ENCODE measurements at places on chromosomes 6 and 20.

DNA sequence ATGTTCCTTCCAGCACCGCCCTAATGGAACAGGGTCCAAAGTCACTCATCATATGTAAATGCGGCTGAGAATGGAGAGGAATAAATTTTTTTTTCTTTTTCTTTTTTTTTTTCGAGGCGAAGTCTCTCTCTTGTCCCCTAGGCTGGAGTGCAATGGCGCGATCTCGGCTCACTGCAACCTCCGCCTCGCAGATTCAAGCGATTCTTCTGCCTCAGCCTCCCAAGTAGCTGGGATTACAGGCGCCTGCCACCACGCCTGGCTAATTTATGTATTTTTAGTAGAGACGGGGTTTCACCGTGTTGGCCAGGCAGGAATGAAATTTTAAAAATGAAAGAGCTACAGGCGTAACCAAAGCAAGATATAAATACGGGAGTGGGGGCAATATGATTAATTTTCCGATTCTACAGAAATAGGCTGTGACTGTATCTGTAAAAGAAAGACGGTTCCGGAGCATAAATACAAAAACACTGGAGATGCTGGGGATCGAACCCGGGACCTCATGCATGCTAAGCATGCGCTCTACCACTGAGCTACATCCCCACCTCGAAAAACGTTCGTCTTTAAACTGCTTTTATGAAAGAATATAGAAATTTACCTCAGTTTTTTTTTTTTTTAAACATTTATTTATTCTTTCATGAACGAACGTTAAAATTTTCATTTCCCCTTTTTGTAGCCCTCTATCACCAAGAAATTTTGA is 132.2 kb downstream of the GPX5 start:
- DNase-seq: peak; percentile 62

- DNase-seq: no peak
Observed at GRCh38 chr6:125193208-125193607, 39.6 kb downstream of the TPD52L1 start.

GRCh38 chr6:166293731-166294584 is 14.2 kb downstream of the PRR18 start:
- DNase-seq: no peak

GRCh38 chr6:156167016-156167624 is 610.1 kb upstream of the ARID1B start:
- peak; percentile 17 for DNase-seq

DNA sequence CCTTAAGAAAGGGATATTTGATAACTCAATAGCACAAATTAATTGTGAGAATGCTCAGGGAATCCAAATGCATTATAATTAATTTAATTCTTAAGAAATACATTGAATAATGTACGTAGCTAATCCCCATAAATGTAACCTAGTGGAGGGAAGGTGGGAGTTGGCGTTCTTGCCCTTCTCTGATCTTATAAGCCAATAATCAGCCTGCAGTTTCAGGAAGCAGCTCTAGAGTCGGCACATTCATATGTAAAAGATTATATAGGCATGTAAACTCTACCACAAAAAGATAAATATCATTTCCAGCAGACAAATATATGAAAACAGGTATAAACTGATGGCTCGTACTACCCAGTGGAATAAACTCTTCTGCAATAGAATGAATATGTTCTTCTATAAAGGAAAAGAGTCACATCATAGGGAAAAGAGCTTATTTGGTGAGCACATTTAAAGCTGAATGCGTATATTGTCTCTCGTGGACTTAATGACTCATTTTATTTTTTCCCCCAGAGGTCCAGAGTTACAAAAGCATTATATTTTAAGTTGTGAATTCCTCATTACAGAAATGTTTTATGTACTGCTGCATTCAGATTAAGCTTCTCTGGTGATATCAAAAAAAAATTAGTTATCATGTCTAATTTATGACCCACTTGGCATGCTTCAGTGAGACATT is 112.2 kb downstream of the TFAP2A start:
- no peak for DNase-seq

DNA sequence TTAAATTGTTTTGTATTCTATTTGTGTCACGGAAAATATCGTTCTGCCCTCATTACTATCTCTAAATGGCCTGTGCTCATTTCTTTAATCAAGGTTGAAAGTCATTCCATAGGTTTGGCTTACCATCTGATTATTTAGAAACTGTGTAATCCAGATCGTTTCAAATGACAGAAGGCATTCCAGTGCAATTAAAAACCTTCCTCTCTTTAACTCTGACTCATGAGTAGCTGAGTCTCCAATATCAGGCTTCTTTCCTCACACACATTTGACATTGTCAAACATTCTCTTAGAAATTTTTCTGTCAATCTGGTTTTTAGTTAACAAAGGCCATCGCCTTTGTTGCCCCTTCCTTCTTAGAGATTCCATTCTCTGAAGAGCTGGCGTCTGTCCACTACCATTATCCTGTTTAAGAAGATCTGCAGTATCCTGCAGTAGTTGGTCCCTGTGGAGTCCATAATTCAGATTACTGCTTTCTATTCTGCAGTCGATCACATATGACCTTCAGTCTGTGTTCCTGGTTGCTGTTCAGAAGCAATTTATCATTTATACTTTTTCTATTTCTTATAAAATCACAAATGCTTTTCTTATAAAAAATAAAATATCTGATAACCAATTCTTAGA is 3.9 kb upstream of the TRDN start:
- no peak for DNase-seq

DNA sequence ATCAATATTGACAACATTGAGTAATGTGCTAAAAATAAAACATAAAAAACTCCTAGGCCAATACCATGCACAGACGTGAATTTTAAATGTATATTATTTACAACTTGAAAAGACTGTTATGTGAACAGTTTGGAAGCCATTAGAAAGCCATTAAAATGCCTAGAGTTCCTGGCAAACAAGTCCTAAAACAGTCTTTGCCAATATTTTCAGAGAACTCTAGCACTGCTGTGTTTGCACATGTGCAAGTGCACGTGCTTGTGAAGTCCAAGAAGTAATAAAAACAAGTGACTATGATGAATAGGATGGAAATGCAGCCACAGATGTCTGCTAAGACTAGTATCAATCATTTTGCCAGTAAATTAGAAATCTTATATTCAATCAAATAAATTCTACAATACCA is 1447.6 kb downstream of the GRIK2 start:
- DNase-seq: no peak

- no peak for DNase-seq
Observed at GRCh38 chr20:62405108-62405980, 1.7 kb downstream of the CABLES2 start.

- DNase-seq: no peak
Observed at GRCh38 chr6:167554854-167555253, 230.0 kb downstream of the TTLL2 start.

- DNase-seq: no peak
Observed at GRCh38 chr6:144953552-144954240, 668.6 kb downstream of the UTRN start.

GRCh38 chr20:14030991-14031390 is 35.7 kb downstream of the MACROD2 start:
- DNase-seq: no peak

DNA sequence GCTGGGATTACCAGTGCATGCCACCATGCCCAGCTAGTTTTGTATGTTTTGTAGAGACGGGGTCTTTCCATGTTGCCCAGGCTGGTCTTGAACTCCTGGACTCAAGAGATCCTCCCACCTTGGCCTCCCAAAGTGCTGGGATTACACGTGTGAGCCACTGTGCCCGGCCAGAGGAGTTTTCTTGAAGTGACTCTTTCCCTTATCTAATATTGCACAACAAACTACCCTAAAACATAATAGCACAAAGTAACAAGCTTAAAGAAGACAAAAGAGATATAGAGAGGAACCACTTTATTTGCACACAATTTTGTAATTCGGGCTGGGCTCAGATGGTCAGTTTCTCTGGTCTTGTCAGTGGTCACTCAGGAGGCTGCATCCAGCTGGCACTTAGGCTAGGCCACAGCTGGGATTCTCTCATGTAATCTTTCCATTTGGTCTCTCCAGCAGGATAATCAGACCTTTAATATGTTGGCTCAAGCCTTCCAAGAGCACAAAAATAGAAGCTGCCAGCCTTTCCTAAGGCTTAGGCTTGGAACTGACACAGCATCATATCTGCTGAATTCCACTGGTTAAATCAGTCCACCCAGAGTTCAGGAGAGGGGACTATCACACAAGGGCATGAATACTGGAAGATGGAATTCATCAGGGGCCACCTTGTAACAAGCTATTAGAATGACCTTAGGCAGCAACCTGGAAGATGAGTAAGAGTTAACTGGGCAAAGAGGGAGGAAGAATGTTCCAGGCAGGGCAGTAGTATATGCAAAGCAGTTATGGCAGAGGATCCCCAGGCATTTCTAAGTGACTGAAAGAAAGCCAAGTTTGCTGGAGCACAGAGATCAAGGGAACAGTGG is 56.7 kb upstream of the PNRC1 start:
- DNase-seq: no peak

GRCh38 chr6:112342511-112342910 is 4.6 kb upstream of the RFPL4B start:
- DNase-seq: no peak

DNA sequence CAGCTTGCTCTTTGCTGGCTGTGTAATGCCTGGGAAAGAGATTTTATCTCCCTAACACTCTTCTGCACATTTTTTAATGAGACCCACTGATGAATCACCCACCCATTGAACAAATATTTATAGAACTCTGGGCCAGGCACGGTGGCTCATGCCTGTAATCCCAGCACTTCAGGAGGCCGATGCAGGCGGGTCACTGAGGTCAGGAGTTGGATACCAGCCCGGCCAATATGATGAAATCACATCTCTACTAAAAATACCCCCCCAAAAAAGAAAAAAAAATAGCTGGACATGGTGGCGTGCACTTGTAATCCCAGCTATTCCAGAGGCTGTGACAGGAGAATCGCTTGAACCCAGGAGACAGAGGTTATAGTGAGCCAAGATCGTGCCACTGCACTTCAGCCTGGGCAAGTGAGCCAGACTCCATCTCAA is 82.1 kb upstream of the SIRPA start:
- DNase-seq: no peak

- no peak for DNase-seq
Observed at GRCh38 chr6:24926192-24926591, 9.6 kb downstream of the RIPOR2 start.

DNA sequence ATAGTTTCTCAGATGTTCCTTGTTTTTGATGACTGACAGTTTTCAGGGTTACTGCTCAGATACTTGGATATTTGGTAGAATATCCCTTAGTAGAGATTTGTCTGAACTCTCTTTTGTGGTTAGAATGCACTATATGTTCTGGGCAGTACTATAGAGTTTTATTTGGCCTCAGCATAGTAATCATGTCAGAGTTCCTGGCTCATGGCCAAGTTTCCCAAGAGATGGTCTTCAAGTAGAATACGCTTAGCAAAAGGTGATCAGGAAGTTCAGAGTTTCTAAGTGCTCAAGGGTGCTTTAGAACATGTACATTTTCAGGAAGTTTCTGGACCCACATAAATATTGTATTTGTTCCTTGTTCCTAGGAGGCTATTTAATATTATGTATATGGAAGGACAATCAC is 1209.7 kb upstream of the GJE1 start:
- no peak for DNase-seq

- DNase-seq: no peak
Observed at GRCh38 chr6:131960371-131961133, 9.4 kb upstream of the CCN2 start.

DNA sequence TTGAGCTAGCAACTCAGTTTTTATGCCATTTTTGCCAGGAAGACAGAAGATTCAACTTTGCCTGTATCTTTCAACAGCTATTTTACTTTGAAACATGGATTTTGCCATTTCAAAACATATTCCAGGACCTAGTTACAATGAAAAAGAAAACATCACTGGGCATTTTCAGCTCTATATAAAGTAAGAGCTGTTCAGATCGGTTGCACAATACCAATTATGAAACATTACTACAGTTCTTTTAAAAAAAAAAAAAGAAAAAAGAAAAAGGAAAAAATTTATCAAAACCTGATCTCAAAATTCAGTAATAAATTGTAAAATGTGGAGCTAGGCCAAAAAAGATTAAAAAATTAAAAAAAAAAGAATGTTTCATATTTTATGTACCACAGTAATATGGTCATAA is 15.6 kb downstream of the BCLAF1 start:
- DNase-seq: no peak

DNA sequence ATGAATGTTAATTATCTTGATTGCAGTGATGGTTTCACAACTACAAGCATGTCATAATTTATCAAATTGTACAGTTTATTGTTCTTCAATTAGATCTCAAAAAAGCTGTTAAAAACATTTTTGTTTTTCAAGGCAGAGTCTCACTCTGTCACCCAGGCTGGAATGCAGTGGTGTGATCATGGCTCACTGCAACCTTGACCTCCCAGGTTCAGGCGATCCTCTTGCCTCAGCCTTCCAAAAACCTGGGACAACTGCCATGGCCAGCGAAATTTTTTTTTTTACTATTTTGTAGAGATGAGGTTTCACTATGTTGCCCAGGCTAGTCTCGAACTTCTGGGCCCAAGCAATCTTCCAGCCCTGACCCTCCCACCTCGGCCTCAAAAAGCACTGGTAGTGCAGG is 286.1 kb downstream of the RNGTT start:
- no peak for DNase-seq

- no peak for DNase-seq
Observed at GRCh38 chr20:36350439-36350838, 44.3 kb downstream of the DLGAP4 start.

- DNase-seq: no peak
Observed at GRCh38 chr6:86629123-86629522, 308.2 kb upstream of the HTR1E start.

- DNase-seq: no peak
Observed at GRCh38 chr20:48352628-48353027, 475.2 kb downstream of the PREX1 start.

DNA sequence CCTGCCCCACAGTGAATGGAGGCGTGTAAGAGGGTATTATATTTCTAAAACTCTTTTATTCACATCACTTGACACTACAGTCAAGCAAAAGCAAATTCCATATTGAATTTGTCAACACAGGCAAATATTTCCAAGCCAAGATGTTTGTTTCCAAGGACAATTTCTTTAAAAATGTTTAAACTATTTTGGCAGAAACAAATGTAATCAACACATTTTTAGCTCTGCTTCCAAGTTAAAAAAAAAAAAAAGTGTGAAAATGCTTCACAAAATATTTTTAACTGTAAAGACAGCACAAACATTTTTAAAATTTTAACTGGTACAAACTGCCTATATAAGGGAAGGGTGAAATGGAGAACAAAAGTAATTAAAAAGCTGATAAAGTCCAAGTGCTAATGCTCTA is 44.9 kb upstream of the DST start:
- DNase-seq: no peak

DNA sequence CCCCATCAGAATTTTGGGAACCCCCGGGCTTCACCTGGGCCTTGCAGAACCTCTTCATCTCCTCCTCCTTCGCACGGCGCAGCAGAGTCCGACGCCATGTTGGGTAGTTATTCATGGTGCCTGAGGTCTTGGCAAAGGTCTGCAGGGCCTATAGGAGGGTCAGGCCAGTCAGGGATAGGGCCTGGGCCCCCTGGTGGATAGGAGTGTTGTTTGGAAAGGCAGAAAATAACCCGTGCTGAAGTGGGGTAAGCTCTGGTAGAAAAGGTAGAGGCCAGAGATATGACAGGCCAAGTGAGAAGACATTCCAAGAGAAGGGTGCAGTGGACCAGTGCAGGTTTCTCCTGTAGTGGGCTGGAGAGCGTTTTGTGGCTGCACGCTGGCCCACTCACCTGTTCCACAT is 4.9 kb downstream of the SMPD2 start:
- DNase-seq: no peak

GRCh38 chr6:118163542-118163941 is 256.5 kb downstream of the SLC35F1 start:
- DNase-seq: no peak

GRCh38 chr20:1509237-1509636 is 18.0 kb upstream of the SIRPB2 start:
- peak; percentile 46 for DNase-seq
